Panc1 (cell line): ENCODE measurements at places on chromosomes 4 and X.

DNA sequence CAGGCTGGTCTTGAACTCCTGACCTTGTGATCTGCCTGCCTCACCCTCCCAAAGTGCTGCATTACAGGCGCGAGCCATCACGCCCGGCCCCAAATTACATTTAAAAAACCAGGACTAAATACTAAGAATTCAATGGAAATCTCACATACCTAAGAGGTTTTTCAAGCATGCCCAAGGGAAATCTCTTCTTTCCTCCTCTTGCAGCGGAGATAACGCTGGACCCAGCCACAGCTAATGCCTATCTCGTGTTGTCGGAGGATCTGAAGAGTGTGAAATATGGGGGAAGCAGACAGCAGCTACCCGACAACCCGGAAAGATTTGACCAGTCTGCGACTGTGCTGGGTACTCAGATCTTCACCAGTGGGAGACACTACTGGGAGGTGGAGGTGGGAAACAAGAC lies 7.4 kb downstream of the TRIML1 start:
- DNase-seq = no peak

DNA sequence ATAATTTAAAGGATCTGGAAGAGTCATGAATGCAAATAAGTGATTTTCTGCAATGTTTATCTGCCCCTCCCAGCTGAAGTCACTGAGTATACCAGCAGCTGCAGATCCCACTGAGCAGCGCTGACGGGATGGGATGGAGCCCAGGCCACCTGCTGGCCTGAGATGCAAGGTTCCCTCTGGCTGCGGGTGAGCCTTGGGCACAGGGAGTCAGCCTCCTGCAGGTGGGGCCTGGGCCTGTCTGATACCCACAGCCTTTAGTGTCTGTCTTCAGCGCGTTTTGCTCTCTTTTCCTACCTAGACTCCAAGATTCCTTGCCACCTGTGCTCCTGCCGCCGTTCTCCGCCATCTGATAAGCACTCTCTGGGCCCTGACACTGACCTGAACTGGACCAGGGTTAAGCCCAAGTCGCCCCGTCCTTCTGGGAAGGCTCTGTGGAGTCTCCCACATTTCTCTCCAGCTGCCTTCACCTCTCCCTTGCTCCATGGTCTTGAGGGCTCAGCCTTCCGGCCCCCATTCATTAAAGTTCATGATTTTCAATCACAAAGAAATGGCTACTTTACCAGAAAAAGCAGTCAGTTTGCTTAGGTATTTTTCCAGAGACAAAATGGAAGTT lies 223.1 kb upstream of the FAT1 start:
- no peak for DNase-seq

DNA sequence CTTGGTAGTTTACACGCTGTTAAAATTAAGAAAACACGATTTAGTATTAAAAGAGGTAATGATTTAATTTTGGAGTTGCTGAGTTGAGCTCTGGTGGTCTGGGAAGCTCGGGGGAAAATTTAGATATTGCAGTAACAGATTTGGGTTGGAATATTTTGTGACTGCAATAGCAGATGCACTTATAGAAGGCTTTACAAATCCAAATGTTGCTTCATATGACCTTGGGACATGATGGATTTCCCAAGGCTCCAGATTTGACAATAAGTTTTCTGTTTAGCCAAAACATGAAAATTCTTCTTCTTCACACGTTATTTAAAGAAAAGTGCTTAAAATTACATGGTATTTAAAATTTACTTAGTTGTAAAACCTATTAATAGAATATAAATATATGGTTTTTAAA lies 302.0 kb downstream of the SPRY1 start:
- DNase-seq = no peak

DNA sequence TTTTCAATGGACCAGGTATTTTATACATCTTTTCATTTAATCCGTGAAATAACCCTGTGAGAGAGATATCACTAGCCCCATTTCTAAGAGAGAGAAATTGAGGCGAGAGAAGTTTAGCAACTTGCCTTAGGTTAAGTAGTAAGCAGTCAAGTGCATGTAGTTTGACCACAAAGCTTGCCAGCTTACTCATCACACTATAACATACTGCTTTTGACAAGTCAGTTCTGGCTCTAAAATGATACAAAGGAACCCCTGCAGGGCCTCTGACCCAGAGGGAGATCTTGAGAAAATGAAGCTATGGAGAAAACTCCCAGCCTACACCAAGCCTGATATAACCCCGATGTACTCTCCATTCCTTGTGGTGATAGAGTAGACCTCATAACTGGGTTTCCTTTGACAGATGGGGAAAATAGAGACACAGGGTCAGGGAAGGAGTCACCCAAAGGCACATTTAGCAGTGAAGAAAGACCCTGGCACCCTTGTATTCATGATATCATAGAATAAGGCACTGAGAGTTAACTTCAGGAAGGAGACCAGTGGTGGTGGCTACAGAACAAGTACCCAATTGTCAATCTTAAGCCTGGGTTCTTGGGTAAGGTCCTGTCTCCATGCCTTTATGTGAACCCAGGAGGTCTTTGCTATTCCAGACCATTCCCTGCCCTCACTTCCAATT lies 60.2 kb upstream of the MSN start:
- no peak for DNase-seq

GRCh38 chr4:173656898-173657297 lies 126.9 kb upstream of the HAND2 start:
- no peak for DNase-seq

GRCh38 chr4:181863856-181864255 lies 379.3 kb upstream of the TENM3 start:
- DNase-seq = no peak

DNA sequence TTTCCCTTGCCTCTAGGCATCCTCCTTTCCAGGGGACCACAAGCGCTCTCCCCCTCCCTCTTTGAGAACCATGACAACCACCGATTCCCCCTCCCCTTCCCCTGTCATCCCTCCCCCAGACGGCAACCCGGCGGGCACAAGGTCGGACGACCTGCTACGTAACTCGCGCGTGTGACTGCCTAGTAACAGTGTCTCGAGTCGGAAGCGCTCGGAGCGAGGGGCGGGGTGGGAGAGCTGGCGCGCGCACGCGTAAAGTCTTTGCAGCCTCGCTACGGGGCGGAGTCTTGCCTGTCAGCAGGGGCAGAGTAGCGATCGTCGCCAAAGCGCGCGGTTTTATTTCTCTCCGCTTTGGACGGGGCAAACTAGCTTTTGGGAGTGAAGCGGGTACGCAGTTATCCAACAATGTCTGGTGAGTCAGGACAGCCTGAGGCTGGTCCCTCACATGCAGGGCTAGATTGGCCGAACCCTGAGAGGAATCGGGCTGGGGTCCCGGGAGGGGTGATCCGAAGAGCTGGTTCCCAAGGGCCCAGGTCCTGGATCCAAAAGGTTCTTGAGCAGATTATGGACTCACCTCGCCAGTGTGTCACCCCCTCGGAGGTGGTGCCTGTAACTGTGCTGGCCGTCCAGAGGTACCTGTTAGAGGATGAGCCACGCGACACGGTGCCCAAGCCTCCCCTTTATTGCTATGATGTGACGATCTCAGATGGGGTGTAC lies at the start of gene RADX:
RADX (plus strand) TSS at position 300 of the 714 bp plus-strand sequence; CDS start at position 403, 103 bp downstream.
- peak; percentile 67 for DNase-seq

DNA sequence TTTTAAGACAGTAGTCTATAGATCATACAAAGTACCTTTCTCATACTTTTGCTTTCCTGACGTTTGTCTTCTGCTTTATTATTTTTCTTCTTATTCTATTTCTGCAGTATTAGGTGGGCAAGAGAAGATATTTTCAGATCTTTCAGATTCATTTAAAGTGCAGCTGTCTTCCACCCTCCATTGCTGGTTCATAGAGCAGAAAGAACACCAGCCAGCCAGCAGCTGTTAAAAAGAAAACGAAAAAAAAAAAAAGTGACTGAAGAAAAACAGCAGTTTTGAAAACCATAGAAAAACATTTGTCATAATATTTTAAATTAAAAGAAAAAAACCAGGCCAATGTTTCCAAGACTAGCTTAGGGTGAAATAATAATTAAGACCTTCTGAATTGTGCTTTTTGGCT lies 42.9 kb downstream of the SMAD1 start:
- no peak for DNase-seq

GRCh38 chrX:68848189-68848940 lies 19.5 kb downstream of the EFNB1 start:
- DNase-seq = no peak

DNA sequence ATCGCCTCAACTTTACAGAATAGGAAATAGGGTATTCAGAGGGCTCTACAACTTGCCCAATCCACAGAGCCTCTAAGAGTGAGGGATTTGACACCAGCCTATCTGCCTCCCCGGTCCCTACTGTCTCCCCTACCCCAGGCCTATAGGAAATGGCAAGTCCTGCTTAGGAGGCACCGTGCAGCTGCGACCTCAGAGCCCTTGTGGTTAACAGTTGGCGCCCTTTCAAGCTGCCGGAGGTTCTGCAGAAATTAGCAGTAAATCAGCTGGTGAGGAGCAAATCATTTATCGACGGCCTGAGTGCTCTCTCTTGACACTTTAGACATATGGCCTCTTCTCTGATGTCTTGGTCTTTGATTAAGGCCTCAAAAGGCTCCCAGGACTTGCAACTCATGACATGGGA lies 96.9 kb downstream of the CLNK start:
- DNase-seq = no peak

DNA sequence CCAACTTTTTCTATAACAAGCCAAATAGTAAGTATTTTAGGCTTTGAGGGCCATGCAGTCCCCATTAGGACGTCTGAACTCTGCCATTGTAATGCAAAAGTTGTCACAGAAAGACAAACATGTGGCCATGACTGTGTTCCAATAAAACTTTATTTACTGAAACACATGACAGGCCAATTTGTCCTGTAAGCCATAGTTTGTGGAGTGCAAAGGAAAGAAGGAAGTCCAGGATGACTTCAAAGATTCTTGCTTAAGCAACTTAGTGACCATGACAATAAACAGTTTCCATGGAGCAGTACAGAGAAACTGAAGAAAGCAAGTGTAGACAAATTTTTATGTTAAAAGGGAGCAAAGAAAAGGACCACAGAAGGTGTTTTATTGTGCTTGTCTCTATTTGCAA lies 35.0 kb upstream of the MYOZ2 start:
- no peak for DNase-seq

GRCh38 chr4:9988363-9988749 lies 32.9 kb downstream of the SLC2A9 start:
- no peak for DNase-seq

- no peak for DNase-seq
Measured at GRCh38 chr4:168279556-168279955, 39.0 kb downstream of the DDX60 start.

DNA sequence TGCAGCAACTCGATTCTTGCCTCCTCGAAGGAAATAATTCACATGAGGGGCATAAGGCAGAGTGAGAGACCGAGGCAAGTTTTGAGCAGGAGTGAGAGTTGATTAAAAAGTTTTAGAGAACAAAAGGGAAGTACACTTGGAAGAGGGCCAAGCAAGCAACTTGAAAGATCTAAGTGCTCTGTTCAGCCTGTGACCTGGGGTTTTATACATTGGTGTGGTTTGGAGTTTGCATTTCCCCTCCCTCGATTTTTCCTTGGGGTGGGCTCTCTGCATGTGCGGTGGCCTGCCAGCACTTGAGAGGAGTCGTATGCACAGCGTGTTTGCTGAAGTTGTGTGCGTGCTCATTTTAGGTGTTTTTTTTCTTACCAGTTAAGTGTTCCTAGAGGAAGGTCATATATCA lies 356.4 kb downstream of the KLHL4 start:
- no peak for DNase-seq

- DNase-seq = no peak
Measured at GRCh38 chrX:23990455-23990854, 36.5 kb downstream of the KLHL15 start.

DNA sequence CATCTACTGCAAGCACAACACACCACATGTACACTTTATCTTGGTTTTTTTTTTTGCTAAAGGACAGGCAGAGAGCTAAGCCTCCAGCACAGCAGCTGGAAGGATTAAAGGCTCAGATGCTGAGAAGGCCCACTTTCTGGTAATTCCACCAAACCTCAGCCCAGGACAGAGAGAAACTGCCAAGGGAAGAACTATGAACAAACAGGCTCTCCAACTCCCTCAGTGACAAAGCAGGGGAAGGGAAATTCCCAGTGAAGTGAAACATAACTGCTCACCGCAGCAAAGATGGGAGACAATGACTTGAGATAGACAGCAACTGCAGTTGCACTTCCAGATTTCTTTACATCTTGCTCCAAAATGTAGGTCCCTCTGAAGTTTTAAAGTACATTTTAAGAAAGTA lies 4.8 kb downstream of the PROM1 start:
- no peak for DNase-seq

- no peak for DNase-seq
Measured at GRCh38 chr4:56372774-56373173, 14.5 kb downstream of the AASDH start.

- no peak for DNase-seq
Measured at GRCh38 chr4:17284323-17285175, 227.3 kb downstream of the QDPR start.

GRCh38 chrX:153379971-153380581 lies 21.1 kb downstream of the PNMA6E start:
- DNase-seq = no peak

- no peak for DNase-seq
Measured at GRCh38 chrX:138057883-138058282, 492.0 kb downstream of the ZIC3 start.

DNA sequence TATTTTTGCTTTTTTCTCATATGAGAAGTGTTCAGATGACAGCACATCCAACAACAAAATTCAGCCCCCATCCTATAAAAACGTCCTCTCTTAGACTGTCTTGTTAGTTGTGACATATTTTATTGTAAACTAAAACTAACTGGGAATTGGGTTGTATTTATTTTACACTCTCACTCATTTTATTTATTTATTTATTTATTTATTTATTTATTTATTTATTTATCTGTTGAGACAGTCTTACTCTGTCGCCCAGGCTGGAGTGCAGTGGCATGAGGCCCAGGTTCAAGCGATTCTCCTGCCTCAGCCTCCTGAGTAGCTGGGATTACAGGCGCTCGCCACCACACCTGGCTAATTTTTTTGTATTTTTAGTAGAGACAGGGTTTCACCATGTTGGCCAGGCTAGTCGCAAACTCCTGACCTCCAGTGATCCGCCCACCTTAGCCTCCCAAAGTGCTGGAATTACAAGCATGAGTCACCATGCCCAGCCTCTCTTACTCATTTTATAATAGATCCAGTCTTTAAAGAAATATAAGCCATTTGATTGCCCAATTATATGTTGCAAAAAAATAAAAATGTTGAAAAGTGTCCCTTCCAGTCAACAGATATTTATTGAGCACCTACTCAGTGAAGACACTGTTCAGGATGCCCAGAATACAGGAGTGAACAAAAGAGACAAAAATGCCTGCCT lies 44.6 kb downstream of the PALLD start:
- no peak for DNase-seq

DNA sequence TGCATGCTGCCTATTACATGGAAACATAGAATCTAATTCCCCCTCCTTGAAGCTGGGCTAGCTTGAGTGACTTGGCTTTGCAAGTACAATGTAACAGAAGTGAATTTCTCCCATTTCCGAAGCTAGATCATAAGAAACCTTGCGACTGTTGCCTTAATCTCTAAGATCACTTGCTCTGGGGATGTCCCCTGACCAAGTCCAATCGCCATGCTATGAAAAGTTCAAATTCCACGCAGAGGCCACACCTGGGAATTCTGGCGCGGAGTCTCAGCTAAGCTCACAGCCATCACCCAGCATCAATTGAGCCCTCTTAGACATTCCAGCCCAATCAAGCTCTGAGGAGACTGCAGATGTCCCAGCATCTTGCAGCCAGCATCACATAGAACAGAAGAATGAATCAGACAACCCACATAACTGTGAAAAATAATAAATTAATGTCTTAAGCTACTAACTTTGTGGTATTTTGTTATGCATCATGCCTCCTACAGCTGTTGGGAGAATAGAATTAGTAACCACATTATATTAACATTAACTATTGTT lies 27.0 kb downstream of the GPM6A start:
- DNase-seq = no peak
